ENCODE measurements at places on chromosomes 1 and 21.

DNA sequence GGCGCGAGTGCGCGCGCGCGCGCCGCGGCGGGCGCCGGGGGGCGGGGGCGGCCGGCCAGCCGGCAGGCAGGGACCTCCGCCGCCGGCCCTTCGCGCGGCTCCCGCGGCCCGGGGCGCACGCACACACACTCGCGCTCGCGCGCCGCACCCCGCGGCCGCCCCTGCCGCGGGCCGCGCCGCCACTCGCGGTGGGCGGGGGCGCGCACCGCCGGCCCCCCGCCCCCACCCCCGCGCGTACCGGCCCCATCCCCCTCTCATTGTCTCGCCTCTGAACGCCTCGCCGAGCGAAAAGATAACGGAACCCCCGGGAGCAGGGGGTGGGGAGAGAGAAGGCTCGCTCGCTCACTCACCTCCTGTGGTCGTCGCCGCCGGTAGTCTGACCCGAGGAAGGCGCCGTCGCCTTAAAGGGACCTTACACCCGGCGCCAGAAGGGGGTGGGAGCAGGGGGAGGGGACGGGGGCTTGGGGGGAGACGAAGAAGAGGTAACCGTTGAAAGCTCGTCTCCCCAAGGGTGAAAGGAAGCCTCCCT is 428 bp downstream of the POGZ start:
- peak; percentile 72 for DNase-seq

DNA sequence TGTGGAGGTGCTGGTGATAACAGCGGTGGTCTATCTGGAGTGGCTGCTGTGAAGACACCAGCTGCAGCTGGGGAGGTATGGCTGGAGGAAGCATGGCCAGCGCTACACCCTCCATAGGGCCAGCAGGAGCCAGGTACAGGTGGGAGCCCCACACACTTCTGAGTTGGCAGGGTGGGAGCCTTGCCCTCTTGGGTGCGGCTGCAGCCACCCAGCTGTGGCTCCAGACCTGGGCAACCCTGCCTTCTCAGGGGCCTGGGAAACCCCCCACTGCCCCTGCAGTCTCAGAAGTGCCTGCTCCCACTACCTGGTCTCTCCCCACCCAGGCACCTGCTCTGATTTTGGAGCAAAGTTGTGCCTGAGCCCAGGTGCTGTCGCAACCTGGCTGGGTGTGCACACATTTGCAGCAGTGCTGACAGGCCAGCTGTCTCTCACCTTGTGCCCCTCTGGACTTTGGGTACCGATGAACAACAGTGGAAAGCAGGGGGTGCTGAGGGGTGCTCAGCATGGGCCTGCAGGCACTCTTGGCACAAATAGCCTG is 76.2 kb downstream of the DPYD start:
- DNase-seq = no peak

GRCh38 chr1:25695090-25695770 is 78.6 kb downstream of the MAN1C1 start:
- DNase-seq = peak; percentile 94

DNA sequence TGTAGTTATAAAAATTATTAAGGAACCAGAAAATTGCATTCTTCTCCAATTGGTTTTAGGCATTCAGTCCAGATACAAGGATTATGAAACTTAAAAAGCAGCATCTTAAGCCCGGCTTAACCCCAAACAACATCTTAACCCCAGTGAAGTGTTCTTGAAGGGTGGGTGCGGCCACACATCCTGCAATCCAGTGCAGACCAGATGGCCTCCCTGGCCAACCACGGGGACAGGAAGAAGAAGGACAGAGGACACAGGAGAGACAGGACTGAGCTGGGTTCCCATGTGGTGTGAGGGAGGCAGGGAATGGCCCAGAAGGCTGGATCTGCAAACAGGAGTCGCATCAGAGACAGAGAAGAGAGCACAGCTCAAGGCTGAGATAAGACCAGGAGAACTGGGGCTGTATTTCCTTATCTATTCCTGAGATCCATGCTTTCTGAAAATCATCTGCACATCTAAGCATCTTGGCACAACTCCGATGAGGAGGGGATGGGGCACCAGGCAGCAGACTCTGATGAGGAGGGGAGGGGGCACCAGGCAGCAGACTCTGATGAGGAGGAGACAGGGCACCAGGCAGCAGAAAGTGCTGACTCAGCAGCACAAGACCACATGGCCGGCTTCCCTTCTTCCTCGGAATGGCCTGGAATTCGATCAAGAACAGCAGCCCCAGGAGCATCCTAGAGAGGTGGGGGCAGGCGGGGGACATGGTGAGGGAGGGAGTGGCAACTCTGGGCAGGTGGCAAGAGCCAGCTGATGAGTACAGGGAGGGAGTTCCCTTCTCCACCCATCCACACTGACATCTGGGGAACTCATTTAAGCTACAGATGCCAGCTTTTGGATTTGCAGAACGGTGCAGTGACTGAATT is 26.6 kb downstream of the ABCG1 start:
- DNase-seq = no peak

DNA sequence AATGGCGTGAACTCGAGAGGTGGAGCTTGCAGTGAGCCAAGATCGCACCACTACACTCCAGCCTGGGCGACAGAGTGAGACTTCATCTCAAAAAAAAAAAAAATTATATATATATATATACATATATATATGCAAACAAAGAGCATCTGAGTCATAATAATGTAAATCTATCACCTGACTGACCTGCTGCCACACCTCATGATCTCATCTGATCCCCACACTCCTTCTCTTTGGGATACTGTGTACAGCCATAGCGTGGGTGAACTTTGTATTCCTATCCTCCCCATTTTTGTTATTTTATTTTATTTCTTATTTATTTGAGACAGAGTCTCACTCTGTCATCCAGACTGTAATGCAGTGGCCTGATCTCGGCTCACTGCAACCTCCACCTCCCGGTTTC is 2.6 kb upstream of the HDAC1 start:
- DNase-seq = peak; percentile 87

DNA sequence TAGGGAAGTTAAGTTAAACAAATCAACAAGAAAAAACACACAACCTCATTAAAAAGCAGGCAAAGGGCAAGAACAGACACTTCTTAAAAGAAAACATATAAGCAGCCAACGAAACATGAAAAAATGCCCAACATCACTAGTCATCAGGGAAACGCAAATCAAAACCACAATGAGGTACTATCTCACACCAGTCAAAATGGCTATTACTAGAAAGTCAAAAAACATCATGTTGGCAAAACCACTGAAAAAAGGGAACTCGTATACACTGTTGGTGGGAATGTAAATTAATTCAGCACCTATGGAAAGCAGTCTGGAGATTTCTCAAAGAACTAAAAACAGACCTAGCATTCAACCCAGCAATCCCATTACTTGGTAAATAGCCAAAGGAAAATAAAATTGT is 51.1 kb downstream of the HSF2BP start:
- DNase-seq = peak; percentile 82

GRCh38 chr1:215986401-215986800 is 419.3 kb downstream of the KCTD3 start:
- DNase-seq = no peak

- DNase-seq = no peak
These were observed 6.0 kb upstream of the KRTAP8-1 start for GRCh38 chr21:30818837-30819610.

DNA sequence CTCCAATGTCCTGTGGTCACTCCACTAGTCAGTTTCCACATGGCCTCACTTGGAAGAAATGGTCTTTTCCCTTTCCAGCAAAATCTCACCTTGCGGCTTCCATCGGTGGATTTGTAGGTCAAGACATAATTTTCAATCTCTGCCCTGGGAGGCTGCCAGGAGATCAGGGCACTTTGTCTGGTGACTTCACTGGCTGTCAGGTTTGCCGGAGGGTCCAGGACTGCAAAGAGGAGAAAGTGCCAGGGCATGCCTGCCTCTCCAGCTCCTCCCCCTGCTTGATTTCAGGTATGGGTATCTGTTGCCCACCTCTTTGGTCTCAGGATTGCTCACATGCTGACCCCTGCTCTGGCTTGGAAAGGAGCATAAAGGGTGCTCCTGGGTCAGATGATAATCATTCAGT is 162.8 kb upstream of the KIAA0040 start:
- no peak for DNase-seq

Measured in epithelial cell of esophagus (primary cell).